ENCODE measurements at places on chromosomes 16 and 17.
A peak's percentile ranks its signal among the peaks of the same experiment; 100 is the strongest.

- peak; percentile 89 for DNase-seq
These were observed at the start of gene ABAT for GRCh38 chr16:8674413-8675022. TSS of gene ABAT (plus strand) at chr16:8674617. CDS start at chr16:8735740, 61,123 bp downstream.

GRCh38 chr17:74691151-74691550 is 21.6 kb downstream of the CD300LF start:
- DNase-seq: no peak

DNA sequence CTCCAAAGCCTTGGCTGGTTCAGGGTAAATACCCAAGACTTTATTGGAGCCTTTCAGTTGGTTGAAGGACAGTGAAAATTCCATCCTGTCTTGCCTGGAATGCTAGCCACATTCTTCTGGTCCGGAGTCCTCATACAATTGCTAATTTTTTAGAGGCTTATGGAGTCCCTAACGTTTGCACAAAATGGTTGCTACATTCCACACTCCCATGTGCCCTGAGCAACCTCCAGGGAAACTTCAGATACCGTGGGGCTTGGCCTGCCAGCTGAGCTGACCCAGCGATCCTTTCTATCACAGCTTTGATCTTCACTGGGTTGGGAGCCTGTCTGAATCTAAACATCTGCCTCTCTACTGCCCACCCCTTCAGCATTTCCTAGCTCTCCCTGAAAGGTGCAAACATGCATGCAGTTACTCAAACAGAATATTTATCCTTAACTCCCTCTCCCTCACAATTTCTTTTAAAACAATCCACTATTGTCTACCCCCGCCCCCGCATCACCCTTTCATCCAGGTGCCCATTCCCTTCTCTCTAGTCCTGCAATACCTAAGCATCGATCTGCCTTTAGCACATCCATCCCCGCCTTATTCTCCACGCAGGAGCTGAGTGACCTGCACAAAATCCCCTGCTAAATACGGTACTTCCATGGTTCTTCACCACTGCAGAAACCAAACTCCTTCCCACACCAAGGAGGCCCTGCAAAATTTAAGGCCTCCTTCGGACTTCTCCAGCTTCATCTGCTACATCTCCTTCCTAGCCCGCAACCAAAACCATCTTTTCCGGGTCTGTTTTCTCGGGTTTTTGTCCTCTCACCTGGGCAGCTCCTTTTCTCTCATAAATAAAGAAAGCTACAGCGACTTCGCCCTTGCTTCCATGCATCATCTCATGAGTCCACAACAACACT is 810 bp upstream of the GAN start:
- DNase-seq: no peak

- peak; percentile 65 for DNase-seq
These were observed 30.9 kb downstream of the SOCS1 start for GRCh38 chr16:11224894-11225676.

GRCh38 chr17:74280093-74280513 is 6.1 kb downstream of the DNAI2 start:
- DNase-seq: peak; percentile 96

- no peak for DNase-seq
These were observed 12.7 kb upstream of the ARHGAP23 start for GRCh38 chr17:38415250-38416194.

Data from suppressor macrophage treated with lipopolysaccharide for 4 hours (primary cell).